Testis (tissue), 5 donors: ENCODE measurements at places on chromosomes 6 and 20. TPM values are rescaled to one million over a fixed set of nuclear protein-coding genes. Genes with fewer than 3 reads are reported as not detected.

- no peak overlapping the region for H3K4me3 ChIP-seq
- no peaks in the 10 kb centered on the region for H3K36me3 ChIP-seq
These were observed 616.7 kb downstream of the FRK start for GRCh38 chr6:115443825-115444478.

DNA sequence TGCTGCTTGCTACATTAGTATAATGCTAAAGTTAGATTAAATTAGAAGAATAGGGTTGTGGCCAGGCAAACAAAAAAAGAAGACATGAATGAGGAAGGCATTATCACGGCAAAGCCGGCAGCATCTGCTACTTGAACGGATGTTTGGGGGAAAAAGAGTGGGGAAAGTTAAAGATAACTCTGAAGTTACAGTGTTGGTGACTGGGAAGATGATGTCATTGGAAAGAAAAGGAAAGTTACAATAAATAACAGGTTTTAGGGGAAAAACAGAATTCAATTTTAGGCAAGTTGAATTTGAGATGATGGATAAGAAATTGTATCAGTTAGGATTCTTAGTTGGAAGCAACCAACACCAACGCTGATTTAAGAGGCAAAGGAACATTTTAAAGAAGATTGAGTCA lies 74.2 kb upstream of the NRN1 start:
- H3K27ac ChIP-seq: no peak overlapping the region
- no peaks in the 10 kb centered on the region for H3K4me1 ChIP-seq
- DNase-seq: no peak
- no peak overlapping the region for H3K4me3 ChIP-seq

Gene MCM9
- 19.2 TPM for total RNA-seq

Gene CDK5RAP1
- total RNA-seq: 35.9 TPM

DNA sequence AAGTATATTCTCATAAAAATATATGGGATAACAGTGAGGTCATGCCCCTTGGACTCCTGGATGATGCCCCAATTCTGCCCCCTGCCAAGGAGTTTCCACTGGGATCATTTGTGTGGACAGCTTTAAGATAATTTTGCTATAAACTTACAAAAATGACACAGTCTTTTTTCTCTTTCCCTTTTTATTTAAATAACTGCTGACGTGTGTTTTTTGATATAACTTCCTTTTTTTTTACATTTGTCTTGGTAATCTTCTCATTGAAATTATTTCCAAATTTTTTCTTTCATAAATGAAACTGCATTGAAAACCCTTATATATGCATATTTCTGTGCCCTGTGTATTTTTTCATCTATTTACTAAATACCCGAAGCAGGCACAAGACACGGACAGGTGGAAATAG lies 31.3 kb downstream of the CST9L start:
- no peak for DNase-seq
- H3K4me1 ChIP-seq: peaks cover 2% of the 10 kb centered on the region
- H3K36me3 ChIP-seq: no peaks in the 10 kb centered on the region
- no peak overlapping the region for H3K27ac ChIP-seq

DNA sequence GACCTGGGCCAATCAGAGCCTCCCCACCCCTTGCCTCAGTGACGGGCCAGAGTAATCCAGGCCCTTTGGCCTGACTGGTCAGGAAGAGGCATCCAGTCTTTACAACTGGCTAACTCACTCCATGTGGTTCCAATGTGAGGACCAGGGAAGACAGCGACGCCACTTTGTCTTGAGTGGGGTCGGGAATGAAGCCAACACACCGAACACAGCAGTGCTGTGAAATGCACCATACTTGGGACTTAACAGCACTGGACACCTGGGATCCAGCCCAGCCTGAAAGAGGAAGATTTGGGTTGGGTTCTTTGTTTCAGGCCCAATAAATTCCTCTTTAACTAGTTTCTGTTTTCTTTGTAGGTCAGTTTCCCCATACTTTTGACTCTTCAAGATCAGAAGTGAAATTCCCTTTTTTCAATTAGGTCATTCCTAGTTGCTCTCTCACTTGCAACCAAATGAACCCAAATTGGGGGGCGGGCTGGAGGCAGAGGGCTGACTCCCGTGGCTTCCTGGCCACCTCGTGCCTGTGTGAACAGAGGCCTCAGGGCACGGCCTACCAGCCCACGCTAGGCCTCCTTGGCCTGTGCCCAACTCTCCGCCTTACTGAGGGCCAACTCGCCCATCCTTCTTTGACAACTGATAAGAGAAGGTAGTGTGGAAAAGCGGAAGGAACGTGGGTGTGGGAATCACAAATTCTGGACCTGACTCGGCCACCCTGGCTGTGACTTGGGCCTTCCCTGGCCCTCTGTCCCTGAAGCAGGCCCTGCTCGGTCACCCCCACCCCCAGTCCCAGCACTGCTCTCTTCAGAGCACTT lies 17.1 kb downstream of the SULF2 start:
- peak overlapping the region; percentile 57 for H3K27ac ChIP-seq
- H3K4me1 ChIP-seq: peaks cover 20% of the 10 kb centered on the region
- peak; percentile 76 for DNase-seq
- H3K36me3 ChIP-seq: no peaks in the 10 kb centered on the region
- no peaks in the 10 kb centered on the region for H3K27me3 ChIP-seq
- no peak overlapping the region for H3K4me3 ChIP-seq

Gene SAPCD1
- 11.6 TPM for total RNA-seq

DNA sequence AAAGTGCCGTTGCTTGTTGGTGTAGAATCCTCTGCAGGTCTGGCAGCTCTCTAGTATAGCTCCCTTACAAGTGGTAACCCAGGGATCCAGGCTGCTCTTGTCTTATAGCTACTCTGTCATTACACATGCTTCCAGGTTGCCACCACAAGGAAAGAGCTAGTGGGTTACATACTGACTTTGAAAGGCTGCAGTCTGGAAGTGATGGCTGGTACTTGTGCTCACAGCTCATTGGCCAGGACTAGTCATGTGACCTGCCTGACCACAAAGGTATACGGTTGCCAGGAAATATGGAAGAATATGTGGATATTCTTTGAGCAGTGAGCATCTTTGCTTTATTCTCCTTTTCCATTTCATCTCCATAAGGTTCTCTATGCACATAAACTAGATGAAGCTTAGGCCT lies 46.0 kb downstream of the RREB1 start:
- no peaks in the 10 kb centered on the region for H3K36me3 ChIP-seq
- DNase-seq: no peak
- H3K27ac ChIP-seq: no peak overlapping the region
- no peak overlapping the region for H3K4me3 ChIP-seq

Gene THBD
- 65.0 TPM for total RNA-seq

GRCh38 chr6:111724505-111724904 lies 118.8 kb upstream of the TRAF3IP2 start:
- H3K36me3 ChIP-seq: no peaks in the 10 kb centered on the region
- no peaks in the 10 kb centered on the region for H3K4me1 ChIP-seq
- H3K27ac ChIP-seq: no peak overlapping the region
- no peaks in the 10 kb centered on the region for H3K27me3 ChIP-seq
- no peak for DNase-seq
- no peak overlapping the region for H3K4me3 ChIP-seq

GRCh38 chr6:61203966-61204496 lies 1082.0 kb downstream of the KHDRBS2 start:
- no peak overlapping the region for H3K27ac ChIP-seq
- H3K4me3 ChIP-seq: no peak overlapping the region
- no peak for DNase-seq
- no peaks in the 10 kb centered on the region for H3K4me1 ChIP-seq

Gene DLK2
- total RNA-seq: 1.7 TPM

- no peak overlapping the region for H3K4me3 ChIP-seq
- no peaks in the 10 kb centered on the region for H3K27me3 ChIP-seq
- H3K36me3 ChIP-seq: no peaks in the 10 kb centered on the region
- no peak for DNase-seq
- H3K4me1 ChIP-seq: no peaks in the 10 kb centered on the region
These were observed 80.0 kb upstream of the TOP1 start for GRCh38 chr20:40948465-40949267.

Gene RSPH9
- total RNA-seq: 6.1 TPM

GRCh38 chr6:95517568-95517967 lies 59.8 kb upstream of the MANEA start:
- H3K27ac ChIP-seq: no peak overlapping the region
- no peaks in the 10 kb centered on the region for H3K36me3 ChIP-seq
- H3K4me1 ChIP-seq: peaks cover 6% of the 10 kb centered on the region
- no peaks in the 10 kb centered on the region for H3K27me3 ChIP-seq

Gene MDFI
- total RNA-seq: 16.0 TPM

DNA sequence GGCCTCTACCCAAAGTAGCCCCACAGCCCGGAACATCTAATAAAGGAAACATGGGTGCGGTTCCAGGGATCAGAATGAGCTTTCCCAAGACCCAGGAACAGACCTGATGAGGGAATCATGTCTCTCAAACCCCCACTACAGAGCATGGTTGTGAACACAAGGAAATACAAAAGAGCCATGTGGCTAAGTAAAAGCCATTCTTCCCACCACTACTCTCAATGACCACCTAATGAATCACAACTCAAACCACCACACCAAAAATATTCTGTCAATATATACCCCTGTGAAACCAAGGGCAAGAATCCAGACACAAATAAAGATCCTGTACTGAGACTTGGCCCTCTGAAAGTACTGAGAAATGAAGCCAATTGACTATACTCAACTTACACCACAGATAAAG lies 20.9 kb upstream of the COL21A1 start:
- no peak overlapping the region for H3K27ac ChIP-seq
- no peaks in the 10 kb centered on the region for H3K36me3 ChIP-seq
- no peaks in the 10 kb centered on the region for H3K27me3 ChIP-seq
- no peak for DNase-seq
